Bone marrow (tissue), 2 donors: ENCODE measurements at places on chromosomes 5 and 9.

DNA sequence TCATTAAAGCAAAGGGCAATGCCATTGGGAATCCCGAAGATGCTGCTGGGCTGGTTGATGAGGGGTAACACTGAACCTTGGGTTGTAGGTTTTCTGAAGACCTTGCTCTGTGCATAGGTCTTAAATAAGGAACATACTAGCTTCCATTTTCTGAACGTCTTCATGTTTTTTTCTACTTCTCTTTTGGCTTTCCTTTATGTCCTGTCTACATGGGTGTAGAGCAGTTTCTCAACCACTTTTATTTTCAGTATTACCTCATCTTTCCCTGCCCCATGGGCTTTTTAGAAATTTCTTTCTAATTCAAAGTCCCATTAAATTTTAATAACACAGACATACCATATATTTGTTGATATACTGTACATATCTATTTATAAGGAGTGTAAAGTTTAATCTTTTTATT is at the start of gene IFNA14:
TSS of gene IFNA14 (minus strand) at position 95 of the 400 bp plus-strand sequence. CDS start at position 25, 70 bp downstream.
- DNase-seq: no peak

DNA sequence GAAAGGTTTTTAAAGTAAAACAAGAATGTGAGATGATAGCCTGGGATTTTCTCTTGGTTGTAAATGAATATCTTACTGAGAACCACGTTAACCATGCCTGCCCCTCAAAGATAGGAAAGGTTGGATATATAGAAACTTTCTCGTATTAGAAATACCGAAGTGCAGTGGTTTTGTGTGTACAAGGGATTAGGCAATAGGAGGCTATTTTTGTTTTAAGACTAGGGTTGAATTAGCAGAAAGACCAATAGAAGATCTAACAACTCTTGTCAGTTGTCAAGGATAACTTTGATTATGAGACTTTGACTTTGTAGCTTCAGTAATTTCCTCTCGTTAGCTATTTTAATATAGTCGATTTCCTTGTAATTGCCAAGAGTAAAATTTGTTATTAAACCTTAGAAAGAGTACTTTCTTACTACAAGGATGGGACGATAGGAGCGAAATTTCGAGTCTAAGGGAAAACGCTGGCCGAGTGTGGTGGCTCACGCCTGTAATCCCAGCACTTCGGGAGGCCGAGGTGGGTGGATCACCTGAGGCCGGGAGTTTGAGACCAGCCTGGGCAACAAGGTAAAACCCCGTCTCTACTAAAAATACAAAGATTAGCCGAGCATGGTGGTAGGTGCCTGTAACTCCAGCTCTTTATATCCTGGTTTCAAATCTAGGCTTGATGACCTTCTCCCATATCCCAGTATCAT is 838 bp downstream of the POLK start:
- no peak for DNase-seq

GRCh38 chr9:571066-571465 is 270.4 kb upstream of the DMRT1 start:
- no peak for DNase-seq

DNA sequence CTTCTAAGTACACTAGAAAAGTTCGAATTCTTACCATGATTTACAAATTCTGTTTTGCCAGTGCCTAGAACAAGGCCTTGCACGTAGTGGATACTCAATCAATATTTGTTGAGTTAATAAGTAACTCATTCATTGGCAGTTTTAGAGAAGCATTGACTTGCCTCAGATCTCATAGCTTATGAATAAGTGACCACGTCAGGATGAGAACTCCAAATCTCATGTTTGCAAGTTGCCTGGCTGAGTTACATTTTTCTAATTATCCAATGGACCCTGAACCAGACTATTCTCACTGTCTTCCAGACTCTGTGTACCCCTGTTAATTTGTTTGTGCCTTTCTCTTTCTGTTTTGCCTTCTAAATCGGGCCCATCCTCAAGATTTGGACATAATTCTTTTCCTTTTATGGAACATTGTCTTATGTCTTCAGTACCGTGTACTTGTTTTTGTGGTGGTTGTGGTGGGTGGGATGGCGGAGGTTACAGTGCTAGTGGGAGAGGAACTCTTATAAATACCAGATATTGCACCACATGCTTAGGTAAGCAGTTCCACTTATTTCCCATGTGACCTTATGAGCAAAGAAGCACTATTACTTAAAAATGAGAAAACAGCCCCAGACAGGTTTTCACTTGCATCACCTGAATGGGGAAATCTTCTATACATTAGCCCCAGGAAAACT is 96.3 kb downstream of the UNC13B start:
- DNase-seq: no peak

DNA sequence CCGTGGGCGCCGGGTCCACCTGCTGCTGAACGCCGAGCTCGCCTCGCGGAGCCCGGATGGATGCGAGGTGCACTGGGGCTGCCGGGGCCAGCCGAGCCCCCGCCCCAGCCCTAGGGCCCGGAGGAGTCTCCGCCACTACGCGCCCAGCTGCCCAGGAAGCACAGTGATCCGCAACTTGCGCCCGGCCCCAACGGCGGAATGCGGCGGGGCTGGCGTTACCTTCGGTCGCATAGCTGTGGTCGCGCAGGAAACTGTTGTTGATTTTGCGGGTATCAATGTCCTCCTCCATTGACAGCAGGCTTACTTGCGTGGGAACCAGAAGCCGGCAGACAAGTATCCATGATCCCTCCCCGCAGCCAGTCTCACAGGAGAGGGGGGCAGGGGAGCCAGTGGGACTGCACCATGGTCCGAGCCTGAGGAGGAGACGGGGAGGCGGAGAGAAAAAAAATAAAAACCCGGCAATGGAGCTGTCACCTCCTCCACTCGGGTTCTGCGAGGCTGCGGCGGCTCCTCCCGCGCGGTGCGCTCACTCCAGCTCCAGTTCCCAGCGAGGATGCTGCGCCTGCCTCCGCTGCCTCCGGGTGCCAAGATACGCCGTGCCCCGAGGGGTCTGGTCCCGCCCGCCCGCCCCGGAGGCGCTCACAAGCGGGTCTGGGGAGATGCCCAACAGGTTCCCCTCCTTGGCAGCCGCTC is 628 bp downstream of the PPP2R2B start:
- no peak for DNase-seq
